RCC 7860 (cell line): ENCODE measurements at places on chromosomes 2 and 18.

DNA sequence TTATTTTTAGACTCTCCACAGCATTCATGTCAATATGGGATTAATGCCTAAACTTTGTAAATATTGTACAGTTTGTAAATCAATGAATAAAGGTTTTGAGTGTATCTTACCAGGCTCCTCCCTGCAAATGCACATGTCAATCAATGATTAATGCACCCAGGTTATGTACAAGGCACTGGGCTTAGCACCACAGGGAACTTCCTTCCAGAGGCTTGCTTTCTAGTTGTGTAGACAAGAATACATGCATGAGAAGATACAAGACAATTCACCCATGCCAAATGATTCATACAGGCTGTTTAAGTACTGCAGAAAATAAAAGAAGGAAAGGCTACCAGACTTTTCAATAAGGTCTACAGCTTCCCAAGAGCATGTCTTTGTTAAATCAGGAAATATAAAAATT lies 114.1 kb downstream of the MMADHC start:
- no peak for DNase-seq

- DNase-seq = no peak
Measured at GRCh38 chr2:240615396-240615795, 9.9 kb upstream of the GPR35 start.

DNA sequence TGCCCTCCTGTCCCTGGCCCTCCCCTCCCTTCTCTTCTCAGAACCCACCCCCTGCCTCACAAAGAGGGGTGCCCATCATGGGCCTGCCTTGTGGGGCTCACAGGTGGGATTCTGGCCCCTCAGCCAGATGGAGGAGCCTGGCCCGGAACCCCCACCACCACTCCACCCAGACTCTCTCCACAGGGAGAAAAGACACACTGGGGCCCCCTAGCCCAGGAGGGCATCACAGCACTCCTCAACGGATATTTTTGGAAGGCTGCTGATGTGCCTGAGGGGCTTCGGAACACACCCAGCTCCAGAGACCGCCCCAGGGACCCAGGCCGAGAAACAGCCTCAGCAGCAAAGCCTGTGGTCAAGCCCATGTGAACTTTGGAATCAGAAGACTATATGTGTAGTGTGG lies 9.9 kb downstream of the KCNIP3 start:
- DNase-seq = no peak

- DNase-seq = no peak
Measured at GRCh38 chr2:215419113-215419512, 16.8 kb downstream of the FN1 start.

DNA sequence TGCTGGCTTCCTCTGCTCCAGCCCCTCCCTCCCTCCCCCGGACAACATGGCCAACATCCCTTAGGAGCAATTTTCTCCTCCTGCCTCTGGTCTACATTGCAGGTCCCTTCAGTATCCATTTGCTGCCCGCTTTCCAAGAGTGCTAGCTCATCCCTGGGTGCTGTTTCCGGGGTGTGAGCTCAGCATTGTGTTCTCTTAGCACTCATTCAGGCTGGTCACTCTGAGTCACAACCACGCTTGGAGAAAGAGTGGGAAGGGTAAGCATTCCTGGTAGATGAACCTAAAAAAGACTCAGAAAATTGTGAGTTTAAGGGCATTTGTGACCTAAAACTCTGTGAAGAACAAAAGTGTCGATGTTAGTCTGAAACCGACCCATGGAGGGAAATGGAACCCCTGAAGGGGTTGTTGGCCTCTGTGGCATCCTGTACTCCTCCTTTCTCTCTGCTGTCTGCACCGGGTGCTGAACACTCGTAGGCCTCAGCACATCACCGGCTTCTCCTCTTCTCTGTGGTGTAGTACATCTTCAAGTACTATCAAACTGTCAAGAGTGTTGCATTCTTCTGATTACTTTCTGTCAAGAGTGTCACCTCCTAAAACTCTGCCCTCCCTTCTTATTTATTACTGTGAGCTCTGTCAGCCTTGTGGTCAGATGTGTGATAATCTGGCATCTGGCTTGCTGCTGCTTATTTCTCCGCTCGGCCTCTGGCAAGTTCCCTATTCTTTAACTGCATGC lies 73.0 kb downstream of the CTNNA2 start:
- DNase-seq = peak; percentile 87

GRCh38 chr2:5561006-5561405 lies 131.2 kb upstream of the SOX11 start:
- no peak for DNase-seq

DNA sequence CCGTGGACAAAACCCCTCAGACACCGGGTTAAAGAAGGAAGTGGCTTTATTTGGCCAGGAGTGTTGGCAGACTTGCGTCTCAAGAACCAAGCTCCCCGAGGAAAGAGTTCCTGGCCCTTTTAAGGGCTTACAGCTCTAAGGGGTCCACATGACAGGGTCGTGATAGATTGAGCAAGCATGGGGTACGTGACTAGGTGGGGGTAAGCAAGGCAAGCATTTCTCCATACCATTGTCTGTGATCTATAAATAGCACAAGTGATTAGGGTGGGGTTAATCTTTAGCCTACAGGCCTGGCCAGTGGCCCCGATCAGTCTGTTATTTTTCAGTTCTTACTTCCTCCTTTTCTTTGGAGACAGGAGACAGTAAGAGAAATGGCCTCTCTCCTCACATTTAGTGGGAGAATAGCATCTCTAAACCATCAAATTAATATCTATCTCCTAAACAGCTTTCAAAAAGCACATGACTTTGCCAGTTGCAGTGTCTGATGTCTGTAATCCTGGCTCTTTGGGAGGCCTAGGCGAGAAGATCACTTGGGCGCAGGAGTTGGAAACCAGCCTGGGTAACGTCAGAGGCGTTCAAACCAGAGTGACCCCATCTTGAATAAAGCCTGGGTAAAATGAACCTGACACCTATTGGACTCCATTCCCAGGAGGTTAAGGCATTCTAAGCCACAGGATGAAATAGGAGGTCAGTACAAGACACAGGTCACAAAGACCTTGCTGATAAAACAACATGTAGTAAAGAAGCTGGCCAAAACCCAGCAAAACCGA lies 18.3 kb upstream of the CNOT11 start:
- peak; percentile 41 for DNase-seq

GRCh38 chr2:196166876-196167275 lies 4.5 kb downstream of the STK17B start:
- no peak for DNase-seq

DNA sequence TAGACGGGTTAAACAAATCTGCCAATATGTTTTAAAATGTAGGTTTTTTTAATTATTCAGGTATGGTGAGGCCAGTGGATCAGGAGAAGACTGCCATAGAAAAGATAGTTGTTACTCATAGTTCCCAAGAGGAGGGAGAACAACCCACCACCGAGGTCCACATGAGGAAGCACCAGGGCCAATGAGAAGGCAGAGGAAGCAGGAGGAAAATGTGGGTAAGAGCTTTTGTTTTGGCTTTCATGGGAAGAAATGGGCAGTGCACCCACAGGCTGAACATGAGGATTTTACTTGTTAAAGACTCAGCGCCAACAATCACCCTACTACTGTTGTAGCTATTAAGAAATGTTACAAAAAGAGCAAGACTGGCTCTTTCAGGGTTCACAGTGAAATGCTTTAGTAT lies 191.8 kb upstream of the HNMT start:
- no peak for DNase-seq

DNA sequence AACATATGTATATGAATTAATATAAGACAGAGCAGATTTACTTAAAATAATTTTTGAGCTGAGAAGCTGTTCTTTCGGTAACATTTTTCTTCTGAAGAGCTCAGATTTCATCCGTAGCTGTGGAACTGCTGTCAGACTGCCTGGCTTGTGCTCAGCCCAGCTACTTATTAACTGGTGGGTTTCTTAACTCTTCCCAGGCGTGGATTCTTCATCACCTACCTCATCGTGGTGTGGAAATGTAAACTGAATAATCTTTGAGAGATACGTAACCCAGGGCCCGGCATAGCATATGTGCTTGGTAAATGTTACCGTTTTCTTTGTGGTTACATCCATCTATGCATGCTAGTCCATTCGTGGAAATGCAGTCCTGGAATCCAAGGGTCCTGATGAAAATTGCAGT lies 145.0 kb downstream of the MCFD2 start:
- peak; percentile 90 for DNase-seq

DNA sequence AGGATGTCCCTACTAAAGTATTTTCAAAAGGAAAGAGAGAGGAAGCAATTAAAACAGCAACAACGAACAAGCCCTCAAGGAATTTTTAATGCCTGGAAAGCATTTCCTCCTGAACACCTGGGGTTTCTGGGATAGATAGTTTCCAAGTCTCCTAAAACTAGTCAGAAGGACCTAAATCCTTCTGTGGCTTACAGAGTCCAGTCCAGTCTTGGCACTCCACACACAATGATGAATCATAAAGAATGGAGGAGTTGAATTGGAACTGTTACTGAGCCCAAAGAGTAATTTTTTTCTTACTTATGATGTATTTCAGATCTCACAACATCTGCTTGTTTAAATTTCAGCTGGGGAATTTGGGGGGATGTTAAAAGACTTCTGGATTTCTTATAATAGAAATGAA lies 144.6 kb upstream of the SETBP1 start:
- DNase-seq = peak; percentile 8

- no peak for DNase-seq
Measured at GRCh38 chr2:112866128-112866835, 29.7 kb upstream of the IL1B start.

DNA sequence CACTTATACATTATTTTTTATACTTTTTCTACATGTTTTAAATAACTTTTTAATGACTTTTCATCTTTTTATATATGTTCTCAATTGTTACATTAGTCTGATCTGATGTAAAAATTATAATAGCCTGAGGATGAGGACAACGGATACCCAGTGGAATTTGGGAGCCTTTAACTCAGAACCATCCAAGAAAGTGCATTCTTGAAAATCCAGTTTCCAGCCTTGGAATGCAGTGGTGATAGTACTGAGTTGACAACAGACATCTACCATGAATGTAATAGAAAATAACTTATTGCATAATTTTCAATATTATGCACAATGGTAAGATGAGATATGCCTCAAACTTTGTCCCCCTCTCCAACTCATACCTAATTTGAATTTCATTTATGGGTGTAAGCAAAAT lies 120.7 kb upstream of the ZC3H15 start:
- DNase-seq = no peak

GRCh38 chr2:83860320-83860719 lies 598.8 kb downstream of the SUCLG1 start:
- no peak for DNase-seq

- no peak for DNase-seq
Measured at GRCh38 chr2:233867993-233868532, at the start of gene MSL3B. MSL3B (minus strand) TSS chr2:233868386.

- no peak for DNase-seq
Measured at GRCh38 chr2:4556135-4556896, 852.9 kb downstream of the DCDC2C start.

GRCh38 chr2:191650896-191651773 lies 26.8 kb upstream of the NABP1 start:
- no peak for DNase-seq

GRCh38 chr2:110816404-110817365 lies 84.3 kb downstream of the ACOXL start:
- no peak for DNase-seq

DNA sequence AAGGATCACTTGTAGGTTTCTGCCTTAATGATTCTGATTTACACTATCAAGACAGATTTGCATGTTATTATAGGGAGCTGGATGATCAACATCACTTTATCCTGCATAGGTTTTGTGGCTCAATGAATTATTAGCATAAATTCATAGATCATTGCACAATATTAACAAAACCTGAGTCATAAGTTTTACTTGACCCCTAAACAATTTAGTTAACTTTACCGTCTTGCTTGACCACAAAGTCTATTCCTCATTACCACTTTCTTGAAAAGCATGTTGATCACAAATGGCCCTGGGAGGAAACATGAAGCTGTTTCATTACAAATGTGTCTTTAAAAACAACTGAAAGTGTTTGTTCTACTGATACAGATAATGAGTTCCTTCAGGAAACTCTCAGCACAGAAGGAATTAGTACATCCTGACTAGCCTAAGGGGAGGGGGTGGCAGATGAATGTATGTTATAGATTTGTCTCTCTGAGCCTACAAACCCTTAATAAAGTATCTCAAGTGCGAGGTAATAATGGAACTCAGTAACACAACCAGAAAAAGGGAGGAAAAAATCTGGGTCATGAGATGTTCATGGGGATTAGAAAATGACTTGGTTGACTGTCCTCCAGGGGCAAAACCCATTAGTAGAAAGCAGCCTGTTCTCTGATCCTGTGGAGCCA lies 303.4 kb downstream of the PIK3C3 start:
- DNase-seq = no peak

GRCh38 chr18:47680488-47680887 lies 250.0 kb downstream of the SMAD2 start:
- no peak for DNase-seq

DNA sequence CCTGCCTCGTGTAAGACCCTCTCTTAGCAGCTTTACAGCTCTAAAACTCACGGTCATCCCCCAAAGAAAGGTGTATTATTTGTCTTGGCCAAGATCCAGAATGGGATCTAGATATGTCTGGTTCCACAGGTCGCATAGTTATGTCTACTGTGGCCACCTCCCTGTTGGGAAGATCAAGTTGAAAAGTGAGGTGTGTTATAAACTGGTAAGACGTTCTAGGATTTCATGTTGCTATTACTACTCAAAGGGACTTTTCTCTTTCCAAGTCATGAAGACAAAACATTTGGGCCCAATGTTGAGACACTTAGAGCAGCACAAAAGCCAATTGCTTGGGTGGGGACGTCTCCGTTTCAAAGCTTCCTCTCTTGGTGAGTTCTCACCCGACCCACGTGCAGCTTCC lies 766.0 kb downstream of the RNF144A start:
- DNase-seq = no peak

DNA sequence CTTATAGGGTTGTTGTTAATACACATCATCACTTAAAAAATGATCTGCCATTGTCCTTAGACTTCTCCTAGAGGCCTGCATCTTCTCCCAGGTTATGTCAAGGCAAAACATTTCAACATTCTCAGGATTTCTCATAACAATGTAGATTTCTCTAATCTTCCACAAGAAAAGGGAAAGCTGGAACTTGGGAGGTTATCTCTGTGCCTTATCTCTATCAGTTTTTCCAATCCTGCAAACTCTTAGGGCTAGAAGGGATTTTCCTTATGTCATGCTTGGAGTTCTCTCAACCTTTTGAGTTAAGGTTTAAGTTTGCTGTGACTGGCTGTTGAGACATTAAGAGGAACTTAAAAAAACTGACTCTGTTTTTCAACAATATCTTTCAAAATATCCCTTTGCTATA lies 300.6 kb upstream of the TFPI start:
- DNase-seq = no peak

- no peak for DNase-seq
Measured at GRCh38 chr2:208671284-208671683, 264.7 kb downstream of the PTH2R start.

GRCh38 chr2:25851740-25852503 lies 26.4 kb downstream of the ASXL2 start:
- peak; percentile 82 for DNase-seq

GRCh38 chr2:188319838-188320237 lies 28.2 kb downstream of the GULP1 start:
- no peak for DNase-seq

GRCh38 chr18:76386886-76387285 lies 108.2 kb downstream of the ZNF516 start:
- DNase-seq = no peak
